Suprapubic skin (tissue), 4 donors: ENCODE measurements at places on chromosomes 7 and 10. TPM values are rescaled to one million over a fixed set of nuclear protein-coding genes. Genes with fewer than 3 reads are reported as not detected.

Gene TCAF2
- total RNA-seq = 10.5 TPM

Gene NRAP
- 0.08 TPM for total RNA-seq

Gene GRID2IP
- total RNA-seq = 0.16 TPM

Gene PRKAR2B
- 4.5 TPM for total RNA-seq

Gene FGFBP3
- 1.0 TPM for total RNA-seq

Gene TMEM229A
- not detected for total RNA-seq

Gene OR6B1
- total RNA-seq = not detected

Gene GTPBP4
- 26.8 TPM for total RNA-seq

Gene MRLN
- not detected for total RNA-seq

Gene AGFG2
- total RNA-seq = 50.2 TPM

Gene ATP5MK
- 155 TPM for total RNA-seq

Gene SPDYE9
- not detected for total RNA-seq

Gene LOXL4
- total RNA-seq = 1.6 TPM

Gene ZWINT
- total RNA-seq = 7.8 TPM

Gene CCZ1
- total RNA-seq = 64.7 TPM

Gene NAT16
- total RNA-seq = not detected

Gene SVOPL
- total RNA-seq = 0.19 TPM

Gene ZCCHC24
- 17.3 TPM for total RNA-seq

DNA sequence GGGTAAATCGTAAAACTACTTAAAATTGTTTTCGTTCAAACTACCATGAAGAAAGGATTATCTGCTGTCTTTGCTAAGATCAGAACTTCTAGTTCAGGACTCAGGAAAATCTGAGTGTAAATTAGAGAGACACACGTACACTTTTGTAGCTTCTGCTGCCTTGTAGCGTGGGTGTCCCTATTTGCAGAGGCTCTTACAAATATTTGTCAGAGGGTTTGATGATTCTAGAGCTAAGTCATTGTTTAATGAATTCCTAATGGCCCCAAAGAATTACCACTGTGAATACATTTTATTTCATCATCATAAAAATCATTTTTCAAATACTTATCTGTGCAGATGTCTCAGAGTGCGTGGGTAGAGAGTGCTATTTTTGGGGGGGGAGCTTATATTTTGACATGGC, 314.9 kb downstream of the LRMDA start:
- DNase-seq = no peak

DNA sequence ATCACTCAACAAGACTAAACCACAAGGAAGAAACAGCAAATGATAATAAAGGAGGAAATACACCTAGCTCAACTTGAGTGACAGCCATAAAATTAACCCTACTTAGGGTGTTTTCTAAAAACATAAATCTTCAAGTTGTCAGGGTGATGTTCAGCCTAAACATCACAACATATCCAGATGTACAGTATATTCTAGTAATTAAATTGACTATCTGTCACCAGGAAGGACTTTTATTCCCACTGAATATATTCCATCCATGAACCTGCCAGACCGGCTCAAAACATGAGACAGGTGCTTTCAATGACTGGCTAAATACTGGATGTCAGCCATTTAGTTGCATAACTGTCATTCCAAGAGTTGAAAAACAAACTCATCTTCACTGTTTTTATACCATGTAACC, 298.1 kb upstream of the NEBL start:
- DNase-seq = no peak

- DNase-seq = no peak
Measured at GRCh38 chr7:27746978-27747377, 7.0 kb downstream of the TAX1BP1 start.

DNA sequence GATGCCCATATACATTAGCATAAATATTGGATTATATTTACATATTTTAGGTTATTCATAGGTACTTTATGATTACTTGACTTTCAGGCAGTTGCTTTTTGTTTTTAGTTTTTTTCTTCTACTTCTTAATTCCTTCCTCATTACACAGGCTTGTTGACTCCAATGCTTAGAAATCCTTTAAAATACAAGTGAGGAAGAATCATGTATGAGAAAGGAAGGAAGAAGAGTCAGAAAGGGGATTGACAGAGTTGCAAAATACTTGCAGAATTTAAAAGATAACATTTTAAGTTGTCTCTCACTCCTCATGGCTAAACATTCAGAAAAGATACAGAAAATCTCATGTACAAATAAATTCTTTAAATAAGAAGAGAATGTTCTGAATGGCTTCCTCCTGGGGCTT, 61.9 kb downstream of the ATXN7L1 start:
- no peak for DNase-seq

DNA sequence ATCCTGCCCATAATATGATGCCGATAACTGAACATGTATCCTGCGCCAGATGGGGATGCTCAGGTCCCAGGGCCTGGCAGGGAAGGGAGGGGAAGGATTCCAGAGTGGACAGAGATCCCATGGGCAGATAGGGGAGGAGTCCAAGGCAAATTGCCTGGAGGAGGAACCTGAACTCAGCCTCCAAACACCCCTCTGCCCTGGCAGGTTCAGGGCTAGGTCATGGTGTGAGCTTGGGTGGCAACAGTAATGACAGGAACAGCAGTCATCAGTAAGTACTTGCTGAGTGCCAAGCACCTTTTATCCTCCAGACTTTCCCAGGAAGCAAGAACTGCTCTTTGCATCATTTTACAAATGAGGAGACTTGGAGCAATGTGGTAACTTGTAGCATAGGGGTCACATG, 3.8 kb upstream of the PALD1 start:
- no peak for DNase-seq

- DNase-seq = no peak
Measured at GRCh38 chr7:138370956-138371355, 89.1 kb upstream of the TRIM24 start.

DNA sequence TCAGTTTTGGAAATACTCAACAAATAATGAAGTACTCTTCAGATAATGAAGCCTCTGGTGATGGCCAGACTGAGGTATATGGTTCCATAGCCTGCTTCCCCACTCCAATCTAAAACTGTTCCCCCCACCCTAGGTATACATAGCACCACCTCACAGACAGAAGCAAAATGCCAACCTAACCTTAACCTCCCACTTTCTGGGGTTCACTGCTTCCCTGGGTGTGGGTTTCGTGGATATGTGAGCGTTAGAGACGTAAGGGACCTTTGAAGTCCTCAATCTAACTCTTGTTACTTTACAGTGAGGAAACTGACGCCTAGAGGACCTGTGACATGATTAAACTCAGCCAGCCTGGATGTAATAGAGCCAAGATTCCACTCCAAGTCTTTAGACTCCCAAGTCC, 1.4 kb downstream of the RHBDD2 start:
- no peak for DNase-seq

- no peak for DNase-seq
Measured at GRCh38 chr10:62796896-62797295, 7.6 kb upstream of the ADO start.

DNA sequence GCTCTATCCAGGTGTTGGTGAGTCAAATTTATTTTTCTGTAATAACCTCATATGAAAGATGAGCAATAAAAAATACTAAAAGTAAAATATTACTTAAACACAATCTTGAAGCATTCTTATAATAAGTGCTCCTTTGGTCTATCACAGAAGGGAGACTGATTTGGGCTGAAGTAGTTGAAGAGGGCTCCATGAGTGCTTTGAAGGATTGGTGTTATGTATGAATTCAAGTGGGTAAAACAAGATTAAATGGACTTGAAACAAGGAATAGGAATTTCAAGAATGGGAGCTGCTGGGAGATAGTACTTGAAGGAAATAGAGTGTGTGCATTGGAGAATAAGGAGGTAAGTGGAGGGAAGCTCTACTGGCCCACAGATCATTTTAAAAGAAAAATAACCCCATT, 7.3 kb upstream of the OR2A2 start:
- DNase-seq = no peak

GRCh38 chr10:50993771-50994251, 80.5 kb upstream of the PRKG1 start:
- DNase-seq = no peak

- DNase-seq = no peak
Measured at GRCh38 chr7:135160858-135161653, 9.5 kb downstream of the CYREN start.

DNA sequence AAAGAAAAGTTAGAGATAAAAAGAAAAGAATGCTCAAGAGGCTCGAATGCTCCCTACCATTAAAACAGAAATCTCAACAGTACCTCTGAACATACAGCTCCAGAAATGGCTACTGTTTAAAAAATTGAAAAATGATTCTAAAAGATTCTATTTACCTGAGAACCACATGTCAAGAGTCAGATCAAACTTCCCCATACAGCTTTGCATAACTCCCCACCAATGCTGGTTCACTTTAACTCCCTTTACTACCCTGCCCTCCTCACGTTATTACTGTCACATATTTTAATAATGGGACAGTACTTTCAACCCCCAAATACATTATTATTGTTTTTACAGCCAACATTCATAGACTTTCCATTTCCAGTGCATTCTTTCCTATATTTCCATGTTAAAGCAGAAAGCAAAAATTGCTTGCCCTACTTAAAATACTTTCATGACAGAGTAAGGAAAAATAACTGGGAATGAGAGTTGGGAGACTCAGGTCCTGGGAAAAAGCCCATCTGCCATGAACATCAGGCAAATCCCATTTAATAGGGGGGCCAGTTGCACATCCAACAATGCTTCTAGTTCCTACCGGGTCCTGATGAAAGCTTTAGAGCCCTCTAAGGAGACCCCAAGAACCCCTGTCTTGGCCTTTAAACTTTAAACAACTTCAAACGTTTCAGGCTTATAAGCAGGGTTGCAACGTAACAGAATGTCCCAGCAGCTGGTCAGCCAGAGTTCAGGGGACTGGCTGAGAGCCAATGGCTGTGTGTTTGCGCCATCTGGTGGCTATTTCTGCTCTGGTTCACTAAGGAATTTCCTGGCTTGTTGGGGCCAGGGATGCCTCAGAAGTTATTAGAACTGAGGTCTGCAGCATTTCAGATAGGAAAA, 247.4 kb downstream of the ELMO1 start:
- DNase-seq = peak; percentile 83

GRCh38 chr10:95330966-95331453, 40.2 kb upstream of the PDLIM1 start:
- DNase-seq = no peak

DNA sequence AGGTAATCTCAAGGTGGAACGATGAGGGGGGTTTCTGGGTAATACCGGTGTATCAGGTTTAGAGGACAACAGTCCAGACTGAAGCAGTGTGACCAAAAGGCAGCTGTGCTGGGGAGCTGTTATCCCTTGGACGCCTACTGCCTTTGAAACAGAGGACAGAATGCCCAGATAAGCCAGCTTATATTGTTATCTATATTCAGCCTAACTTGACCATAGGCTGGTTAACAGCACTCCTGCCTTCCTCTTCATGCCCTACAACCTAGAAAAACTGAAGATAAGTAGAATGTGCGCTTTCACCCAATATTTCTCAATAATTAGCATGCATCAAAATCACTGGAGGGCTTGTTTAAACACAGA, 44.9 kb downstream of the IL6 start:
- no peak for DNase-seq

GRCh38 chr10:31708474-31708873, 220.2 kb downstream of the ARHGAP12 start:
- DNase-seq = no peak

DNA sequence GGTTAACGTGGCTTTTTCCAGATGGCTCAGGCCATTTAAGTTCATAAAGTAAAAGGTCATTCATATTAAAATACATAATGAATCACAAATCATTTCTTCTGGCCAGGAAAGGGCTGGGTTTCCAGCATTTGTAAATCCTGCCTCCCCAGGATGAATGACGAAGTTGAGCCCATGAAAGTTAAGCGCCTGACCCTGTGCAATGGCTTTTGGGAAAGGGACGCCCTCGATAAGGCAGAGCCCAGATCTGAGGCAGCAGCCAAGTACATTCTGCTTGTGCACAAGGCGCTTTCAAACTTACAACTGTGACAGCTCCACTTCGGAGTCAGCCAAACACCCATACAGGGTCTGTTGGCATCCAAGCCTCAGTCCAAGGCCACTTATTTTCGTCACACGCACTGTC, 2.8 kb downstream of the GIMAP6 start:
- no peak for DNase-seq

DNA sequence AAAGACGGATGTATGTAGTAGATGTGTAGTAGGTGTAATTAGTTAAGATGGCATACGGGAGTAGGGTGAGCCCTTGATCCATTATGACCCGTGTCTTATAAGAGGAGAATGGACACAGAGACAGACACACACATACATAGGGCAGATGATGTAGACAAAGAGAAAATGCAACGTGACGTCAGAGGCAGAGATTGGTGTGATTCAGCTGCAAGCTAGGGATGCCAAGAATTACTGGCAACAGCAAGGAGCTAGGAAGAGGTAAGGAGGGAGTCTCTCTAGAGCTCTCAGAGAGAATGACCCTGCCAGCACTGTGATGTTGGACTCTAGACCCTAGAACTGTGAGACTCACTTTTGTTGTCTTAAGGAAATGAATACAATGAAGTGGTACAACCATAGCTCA, 247.0 kb upstream of the HABP2 start:
- DNase-seq = no peak

DNA sequence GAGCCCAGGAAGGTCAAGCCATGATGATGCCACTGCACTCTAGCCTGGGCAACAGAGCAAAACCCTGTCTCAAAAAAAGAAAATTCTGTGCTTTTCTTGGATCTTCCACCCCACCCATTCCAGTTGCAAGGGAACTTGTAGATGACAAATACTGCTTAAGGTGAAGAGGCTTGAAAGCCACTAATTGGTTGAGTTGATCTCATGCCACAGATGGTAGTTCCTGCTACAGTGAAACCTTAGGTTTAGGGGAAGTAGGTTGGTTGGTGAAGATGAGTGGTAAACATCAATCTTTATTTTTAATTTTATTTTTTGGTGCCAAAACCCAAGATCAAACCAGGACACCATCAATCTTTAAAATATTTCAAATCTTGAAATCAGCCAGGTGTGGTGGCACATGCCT, 2.9 kb upstream of the GDI2 start:
- DNase-seq = no peak

DNA sequence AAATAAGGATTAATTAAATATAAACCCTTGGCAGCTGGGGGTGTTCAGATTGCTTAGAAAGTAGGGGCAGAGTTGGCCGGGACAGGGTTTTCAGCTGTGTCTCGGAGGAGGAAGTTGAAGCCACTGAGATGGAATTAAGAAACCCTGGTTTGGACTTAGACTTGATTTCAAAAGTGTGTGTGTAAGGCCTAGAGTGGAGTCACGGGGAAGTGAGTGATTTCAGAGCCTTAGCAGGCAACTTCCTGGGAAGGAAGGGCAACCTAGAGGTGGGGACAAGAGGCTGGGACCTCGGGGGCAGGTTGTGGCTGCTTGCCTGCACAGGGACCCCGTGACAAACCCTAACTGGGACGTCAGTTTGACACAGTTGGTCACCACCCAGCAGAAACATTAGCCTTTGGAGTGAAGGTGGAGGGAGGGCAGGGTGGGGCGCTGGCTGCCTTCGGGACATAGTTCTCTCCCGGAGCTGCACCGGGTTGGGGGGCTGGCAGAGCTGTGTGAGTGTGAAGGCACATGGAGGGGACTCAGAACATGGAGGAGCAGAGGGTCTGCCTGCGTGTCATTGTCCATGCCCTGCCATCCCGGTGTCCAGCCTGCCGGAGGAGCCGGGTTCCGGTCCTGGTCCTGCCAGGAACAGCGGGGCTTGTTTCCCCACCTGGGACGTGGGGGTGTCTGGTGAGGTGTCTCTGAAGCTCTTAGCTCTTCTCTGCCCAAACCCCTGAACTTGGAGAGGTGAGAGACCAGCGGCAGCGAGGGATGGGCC, 1.8 kb downstream of the BRI3 start:
- no peak for DNase-seq

GRCh38 chr10:117373823-117374505, 1.3 kb downstream of the PDZD8 start:
- peak; percentile 86 for DNase-seq

- DNase-seq = no peak
Measured at GRCh38 chr7:148625342-148625741, 34.8 kb downstream of the C7orf33 start.
